ENCODE measurements at places on chromosomes 6 and 20.

DNA sequence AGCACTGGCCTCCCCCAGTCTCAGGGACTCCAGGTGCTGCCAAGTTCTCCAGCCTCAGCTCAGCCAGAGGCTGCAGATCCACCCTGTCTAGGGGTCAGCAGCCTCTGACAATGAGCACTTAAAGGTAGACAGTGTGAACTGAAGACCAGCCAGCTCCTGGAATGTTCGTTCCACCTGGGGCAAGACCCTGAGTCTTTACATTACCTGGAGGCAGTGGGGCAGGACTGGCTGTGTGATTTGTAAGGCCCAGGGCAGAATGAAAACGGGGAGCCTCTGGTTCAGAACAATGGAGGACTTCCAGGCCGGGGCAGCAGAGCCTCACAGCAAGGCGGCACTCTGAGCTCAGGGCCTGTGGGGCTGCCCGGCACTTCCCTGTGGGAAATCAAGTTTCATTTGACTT lies 65.0 kb downstream of the CTCFL start:
- no peak for DNase-seq

DNA sequence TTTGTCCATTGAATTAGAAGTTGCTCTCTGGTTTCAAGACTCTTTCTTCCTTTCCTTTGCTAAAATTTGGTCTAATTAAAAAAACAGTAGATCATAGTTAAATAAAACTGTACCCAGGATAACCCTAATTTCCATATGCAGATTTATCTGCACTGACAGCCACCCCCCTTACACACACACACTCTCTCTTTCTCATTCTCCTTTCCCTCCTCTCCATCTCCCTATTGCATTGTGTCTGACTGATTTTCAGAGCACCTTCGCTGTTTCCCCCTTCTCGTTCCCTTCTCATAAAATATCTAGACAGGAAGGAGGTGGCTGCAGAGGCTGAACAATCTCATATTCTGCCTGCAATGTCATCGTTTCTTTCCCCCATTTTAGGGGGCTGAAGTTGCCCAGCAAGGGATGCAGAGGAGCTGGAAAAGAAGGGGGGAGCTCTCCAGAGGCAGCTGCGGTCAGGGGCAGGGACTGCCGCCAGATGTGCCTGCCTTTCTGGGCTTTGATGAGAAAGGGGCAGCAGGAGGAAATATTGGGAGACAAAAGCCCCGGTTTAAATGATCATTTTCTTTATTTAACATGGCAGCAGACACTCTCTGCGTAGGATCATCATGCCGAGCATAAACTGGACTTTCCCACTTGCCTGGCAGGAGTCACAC lies 22.5 kb upstream of the MMS22L start:
- DNase-seq, result no peak

- DNase-seq, result no peak
Measured at GRCh38 chr6:22697306-22697705, 127.9 kb downstream of the HDGFL1 start.

- peak; percentile 6 for DNase-seq
Measured at GRCh38 chr6:37745748-37746147, 48.1 kb upstream of the MDGA1 start.

DNA sequence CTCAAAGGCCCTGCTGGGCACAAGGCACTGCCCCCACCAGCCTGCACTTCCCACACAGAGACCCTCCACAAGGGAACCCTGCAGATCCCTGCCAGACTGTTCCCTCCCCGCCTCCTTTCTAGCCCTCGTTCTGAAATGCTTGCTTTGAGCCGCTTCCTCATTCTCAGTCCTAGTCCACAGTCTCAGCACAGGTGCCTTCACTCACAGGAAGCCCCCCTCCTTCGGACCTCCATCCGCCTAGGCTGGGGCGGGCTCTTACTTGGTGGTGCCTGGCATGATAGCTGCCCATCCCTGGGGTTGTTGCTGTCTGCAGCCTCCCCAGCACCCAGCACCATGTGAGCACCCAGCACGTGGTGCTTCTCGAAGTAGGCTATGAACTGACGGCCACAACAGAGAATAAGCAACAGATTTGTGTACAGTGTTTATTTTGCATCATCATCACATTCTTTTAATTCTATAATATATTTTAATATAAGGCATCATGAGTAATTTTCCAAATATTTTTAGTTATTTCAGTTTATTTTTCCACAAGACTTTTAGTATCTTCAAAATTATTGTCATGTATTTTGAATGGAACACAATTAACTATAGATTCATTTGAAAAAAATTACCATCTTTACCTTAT lies 12.3 kb downstream of the CST5 start:
- DNase-seq, result no peak

GRCh38 chr20:1576641-1577040 lies 19.1 kb upstream of the SIRPD start:
- no peak for DNase-seq

DNA sequence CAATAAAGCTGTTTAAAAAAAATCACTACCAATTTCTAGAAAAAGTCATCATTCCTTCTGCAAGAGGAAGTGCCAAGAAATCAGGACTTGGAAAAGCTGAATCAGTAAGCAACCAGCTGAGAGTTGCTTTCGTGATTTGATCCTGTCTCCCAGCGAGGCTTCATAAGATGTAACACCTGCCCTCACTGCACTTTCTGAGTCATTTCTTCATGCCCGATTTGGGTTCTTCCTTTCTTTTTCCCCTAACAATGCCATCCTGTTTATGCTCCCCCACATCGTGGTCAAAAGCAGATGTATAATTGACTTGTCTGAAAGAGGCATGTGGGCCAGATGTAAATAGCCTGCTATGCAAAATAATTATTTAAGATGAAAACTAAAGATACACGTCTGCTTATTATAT lies 52.1 kb downstream of the RIPOR2 start:
- DNase-seq, result no peak

DNA sequence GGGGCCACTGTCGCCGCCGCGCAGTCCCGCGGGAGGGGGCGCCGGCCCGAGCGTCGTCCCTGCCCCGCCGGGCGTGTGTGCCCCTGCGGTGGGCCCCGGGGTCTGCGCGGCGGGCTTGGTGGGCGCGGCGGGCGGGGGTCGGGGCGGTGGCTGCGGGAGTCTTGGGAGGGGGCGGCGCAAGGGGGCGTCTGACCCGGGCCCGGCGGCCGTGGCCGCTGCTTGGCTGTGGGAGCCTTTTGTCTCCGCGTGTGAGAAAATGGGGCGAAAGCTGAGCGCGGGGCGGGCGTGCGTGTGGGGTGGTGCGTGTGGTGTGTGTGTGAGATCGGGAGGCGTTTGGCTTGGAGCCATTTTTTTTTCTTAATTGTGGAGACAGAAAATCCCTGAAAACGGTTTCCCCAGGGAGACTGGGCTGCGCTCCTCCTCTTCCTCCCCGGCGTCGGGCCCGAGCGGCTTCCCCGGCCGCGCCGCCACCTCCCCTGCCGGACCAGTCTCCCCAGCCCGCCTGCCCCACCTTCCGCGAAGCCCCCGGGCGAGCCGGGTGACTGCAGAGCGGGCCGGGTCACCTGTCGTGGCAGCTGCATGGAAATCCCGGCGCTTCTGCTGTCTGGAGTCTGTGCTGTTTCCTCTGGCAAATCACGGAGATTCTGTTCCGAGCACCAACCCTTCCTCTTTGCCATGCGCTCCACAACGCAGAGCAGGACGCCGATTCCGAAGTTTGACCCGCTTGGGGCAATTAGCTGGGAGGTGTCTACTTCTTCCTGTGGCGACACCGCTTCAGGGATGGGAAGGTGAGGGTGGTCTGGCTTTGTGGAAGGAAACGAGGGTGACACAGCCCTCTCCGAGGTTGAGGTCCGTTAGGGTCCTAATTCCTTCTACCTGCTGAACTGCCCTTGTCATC lies 64.4 kb downstream of the GTF2H5 start:
- DNase-seq, result no peak

DNA sequence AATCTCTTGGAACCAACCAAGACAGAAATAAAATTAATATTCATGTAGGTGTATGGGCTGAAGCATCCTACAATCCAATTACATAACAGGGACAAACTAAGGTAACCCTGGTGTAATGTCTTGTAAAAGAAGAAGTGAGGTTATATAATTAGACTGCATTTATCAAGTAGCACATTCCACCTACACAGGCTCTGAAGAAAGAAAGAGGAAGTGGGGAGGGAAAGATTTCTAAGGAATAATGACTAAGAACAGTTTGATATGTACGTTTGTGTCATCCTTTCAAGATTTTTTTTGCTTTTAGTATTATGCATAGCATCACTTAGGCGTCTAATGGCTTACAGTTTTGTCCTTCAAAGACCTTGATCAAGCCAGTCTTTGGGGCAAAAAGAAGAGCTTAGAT lies 139.7 kb downstream of the PLCB1 start:
- DNase-seq, result no peak

DNA sequence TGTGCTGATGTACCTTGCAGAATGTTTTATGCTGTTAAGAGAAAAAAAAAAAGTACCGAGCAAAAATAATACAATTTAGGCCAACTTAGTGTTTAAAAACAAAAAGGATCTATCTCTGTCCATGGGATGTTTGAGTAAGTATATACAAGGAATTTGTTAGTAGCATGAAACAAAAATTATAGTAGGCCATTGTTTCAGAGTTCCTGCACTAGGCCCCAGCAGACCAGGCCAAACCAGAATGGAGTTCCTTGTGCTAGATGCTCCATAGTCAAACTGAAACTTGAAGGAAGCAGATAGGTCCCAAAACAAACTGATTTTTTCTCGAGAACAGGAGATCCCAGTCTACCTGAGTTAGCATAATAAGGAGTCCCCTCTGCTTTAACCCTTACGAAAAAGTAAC lies 72.5 kb downstream of the SNX9 start:
- DNase-seq, result no peak

GRCh38 chr20:34377072-34377847 lies 14.2 kb downstream of the ITCH start:
- no peak for DNase-seq

- DNase-seq, result no peak
Measured at GRCh38 chr6:54879188-54879985, 32.8 kb downstream of the FAM83B start.

DNA sequence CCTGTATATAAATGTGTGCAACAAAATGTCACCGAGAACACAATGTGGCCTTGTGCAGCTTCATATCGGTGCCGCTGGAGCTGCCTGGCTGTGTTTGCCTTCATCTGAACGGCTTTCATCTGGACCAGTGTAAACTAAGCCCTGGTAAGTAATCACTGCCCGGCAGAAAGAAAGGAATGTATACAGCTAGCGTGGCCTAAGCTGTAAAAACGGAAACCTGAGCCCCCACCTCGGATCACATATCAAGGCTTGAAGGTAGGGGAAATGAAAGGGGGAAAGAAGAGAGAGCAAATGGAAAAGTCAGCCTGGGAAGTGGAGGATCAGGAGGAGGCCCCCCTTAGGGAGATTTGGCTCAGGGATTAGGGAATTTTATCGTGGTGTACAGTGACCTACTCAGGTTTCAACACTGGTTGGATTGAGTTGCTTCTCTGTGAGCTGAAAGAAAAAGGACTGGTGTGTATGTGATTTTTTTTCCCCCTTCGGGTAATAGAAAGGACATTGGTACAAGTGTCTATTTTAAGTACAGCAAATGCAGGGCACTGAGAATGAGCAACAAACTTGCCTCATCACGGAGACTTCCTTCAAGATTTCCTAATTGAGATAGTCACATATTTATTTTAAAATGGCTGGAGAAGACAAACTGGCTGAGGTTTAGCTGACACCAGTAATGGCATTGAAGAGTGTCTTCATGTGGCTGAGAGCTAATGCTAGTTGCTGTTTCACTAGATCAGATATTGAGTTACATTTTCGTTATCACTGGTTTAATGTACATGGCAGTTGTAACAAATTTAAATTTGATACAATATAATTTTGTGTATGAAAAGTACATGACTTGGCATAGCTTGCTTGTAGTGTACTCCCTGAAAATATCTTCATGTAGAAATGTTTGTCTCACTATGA lies 3.5 kb downstream of the SOBP start:
- no peak for DNase-seq

GRCh38 chr6:13431861-13432465 lies 55.4 kb downstream of the GFOD1 start:
- no peak for DNase-seq

DNA sequence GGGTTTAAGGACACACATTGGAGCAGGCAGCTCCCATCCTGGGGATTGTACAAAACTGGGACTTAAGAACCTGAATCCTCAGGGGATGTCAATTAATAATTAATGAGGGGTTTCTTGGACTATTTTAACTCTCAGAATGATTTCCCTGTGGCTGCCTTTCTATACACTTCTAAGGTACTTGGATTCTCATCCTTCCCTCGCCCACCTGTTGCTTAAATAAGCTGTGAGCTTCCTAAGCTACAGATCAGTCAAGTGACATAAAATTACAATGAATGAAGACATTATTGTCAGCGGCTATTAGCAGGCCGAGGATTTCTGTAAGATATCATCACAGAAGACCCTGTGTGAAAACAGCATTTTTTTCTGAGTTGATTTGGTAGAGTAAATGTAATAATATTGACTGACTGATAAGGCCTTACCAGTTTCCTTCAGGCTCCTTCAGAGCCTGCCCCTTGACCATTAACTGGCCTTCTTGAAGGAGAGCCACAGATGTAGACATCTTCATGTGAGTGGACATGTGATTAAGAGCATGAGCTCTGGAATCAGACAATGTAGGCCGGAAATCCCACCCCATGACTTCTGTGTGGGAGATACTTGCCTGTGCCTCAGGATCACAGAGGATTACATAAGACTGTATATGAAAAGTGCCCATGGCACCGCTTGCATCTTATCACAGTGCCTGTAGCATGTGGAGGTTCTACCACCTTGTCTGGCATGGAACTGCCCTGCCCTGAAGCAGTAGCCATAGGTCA lies 101.7 kb downstream of the TULP4 start:
- DNase-seq, result no peak

DNA sequence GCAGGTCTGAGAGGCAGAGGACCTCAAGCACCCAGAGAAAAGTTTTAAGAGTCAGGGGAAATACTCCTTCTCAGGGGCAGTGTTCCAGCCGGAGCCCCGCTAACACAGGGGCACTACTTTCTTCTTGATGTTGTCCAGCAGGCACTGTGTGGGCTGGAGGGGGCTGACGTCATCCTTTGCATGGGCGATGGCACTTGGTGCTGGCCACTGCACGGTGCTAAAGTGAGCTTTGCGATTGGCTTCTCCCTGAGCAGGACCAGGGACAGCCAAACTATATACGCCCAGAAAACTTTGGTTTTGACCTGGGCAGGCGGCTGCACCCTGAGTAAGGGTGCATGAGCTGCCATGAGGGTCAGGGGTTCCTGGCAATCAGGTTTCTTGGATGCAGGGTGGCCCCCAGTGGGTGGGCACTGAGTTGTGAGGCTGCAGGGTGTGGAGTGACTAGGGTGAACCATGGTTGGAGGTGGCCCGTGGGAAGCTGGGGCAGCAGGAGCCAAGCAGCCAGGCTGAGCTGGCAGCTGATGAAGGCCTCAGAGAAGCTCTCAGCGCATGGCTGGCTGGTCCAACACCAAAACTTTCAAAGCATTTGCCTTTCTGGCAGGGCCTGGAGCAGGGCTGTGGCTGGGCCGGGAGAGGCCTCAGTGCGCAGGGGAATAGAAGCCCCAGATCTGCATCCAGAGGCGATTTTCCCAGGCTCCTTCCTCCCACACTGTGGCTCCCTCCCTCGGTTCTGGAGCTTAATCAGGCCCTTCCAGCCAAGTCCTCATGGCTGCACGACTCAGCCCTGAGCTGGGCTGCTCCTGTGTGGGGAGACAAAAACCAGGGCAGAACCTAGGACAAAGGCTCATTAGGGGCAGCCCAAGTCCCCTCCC lies 18.3 kb downstream of the MRPS18A start:
- DNase-seq, result no peak

GRCh38 chr20:24965065-24965919 lies 16.2 kb downstream of the CST7 start:
- no peak for DNase-seq
